ENCODE measurements at places on chromosomes 2 and 18. TPM values are rescaled to one million over a fixed set of nuclear protein-coding genes. Genes with fewer than 3 reads are reported as not detected.

GRCh38 chr18:63043516-63043915 is 276.1 kb downstream of the BCL2 start:
- peaks cover 7% of the 10 kb centered on the region for H3K4me1 ChIP-seq
- no peak overlapping the region for H3K27ac ChIP-seq
- no peak overlapping the region for H3K4me3 ChIP-seq
- no peak for DNase-seq

DNA sequence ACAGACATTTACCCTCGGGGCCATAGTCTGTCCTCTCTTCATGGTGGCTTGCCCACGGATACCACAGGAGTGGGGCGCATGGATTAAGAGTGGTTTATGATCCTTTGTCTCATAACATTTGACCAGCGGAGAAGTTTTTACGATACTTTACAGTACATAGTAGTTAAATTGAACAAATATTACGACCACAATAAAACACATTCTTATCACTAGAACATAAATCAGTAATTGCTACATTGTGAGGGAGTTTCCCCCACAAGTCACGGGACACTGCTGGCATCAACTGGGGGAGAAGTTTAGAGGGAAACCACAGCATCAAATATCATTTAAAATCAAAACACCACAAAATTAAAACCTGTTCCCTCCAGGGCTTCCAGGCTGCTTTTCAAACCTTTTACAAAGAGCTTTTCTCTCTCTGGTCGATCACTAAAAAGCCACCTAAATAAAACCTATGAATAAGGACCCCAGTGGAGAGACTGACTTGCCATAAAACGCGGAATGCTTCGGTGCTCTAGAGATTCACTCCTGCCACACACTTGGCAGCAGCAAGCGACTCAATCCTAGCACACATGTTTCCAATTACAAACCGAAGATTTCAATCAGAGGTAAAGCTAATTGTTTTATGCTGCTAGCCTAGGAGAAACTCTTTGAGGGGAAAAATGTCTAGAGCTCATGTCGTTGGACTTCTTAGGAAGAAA is 173.7 kb upstream of the HNRNPA3 start:
- H3K4me3 ChIP-seq = no peak overlapping the region
- no peaks in the 10 kb centered on the region for H3K36me3 ChIP-seq
- no peak overlapping the region for H3K27ac ChIP-seq
- DNase-seq = no peak
- no peaks in the 10 kb centered on the region for H3K27me3 ChIP-seq
- 0 out of 2 replicates have a peak, but pooled peaks cover 2% of the 10 kb centered on the region for H3K4me1 ChIP-seq

The COQ10B gene
- total RNA-seq = 17.7 TPM

GRCh38 chr2:172038604-172039003 is 38.9 kb downstream of the METAP1D start:
- no peak overlapping the region for H3K4me3 ChIP-seq
- no peak for DNase-seq
- H3K27me3 ChIP-seq = no peaks in the 10 kb centered on the region
- H3K4me1 ChIP-seq = no peaks in the 10 kb centered on the region
- H3K36me3 ChIP-seq = no peaks in the 10 kb centered on the region

DNA sequence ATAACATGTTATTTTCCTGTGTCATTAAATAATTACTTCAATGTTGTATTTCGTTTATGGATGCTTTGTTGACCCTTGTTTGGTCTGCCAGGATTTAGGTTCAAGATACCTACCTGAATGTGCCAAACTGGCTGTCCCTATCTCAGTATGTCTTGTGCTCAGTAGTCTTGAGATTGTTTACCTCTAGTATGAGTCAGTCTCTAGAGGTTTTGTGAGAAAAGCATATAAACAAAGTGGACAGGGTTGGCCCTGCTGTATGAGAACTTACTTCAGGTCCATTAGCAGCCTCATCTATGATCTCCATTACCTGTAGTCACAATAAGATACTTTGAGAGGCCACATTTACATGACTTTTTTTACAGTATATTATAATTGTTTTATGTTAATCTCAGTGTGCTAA is 17.8 kb downstream of the DDX18 start:
- peaks cover 5% of the 10 kb centered on the region for H3K27me3 ChIP-seq
- no peak overlapping the region for H3K27ac ChIP-seq
- peaks cover 7% of the 10 kb centered on the region for H3K4me1 ChIP-seq
- H3K4me3 ChIP-seq = no peak overlapping the region
- peaks cover 54% of the 10 kb centered on the region for H3K36me3 ChIP-seq

The FRZB gene
- total RNA-seq = 1.5 TPM

DNA sequence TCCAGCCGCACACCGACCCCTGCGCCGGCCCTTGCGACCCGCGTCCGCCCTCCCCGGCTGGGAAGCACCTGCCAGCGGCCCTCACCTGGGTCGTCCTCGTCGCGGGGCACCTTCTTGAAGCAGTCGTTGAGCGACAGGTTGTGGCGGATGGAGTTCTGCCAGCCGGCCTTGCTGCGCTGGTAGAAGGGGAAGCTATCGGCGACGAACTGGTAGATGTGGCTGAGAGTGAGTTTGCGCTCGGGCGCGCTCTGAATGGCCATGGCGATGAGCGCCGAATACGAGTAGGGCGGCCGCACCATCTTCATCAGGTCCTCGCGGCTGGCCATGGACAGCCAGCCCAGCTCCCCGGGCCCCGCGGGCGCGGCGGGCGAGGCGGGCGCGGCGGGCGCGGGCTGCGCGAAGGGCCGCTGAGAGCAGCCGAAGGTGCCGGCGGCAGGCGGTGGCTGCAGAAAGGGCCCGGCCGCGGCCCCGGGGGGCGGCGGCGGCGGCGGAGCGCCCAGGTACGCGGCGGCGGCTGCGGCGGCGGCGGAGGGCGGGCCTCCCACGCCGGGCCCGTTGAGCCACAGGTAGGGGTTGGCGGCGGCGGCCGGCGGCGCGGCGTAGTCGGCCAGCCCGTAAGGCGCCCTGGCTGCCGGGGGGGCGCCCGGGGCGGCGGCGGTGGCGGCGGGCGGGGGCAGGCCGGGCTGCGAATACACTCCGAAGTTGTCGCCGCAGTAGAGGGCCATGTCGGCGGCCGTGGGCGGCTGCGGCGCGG is 505 bp downstream of the FOXI3 start:
- no peak overlapping the region for H3K27ac ChIP-seq
- H3K4me3 ChIP-seq = peak overlapping the region; percentile 82
- peaks cover 19% of the 10 kb centered on the region for H3K36me3 ChIP-seq
- peak; percentile 47 for DNase-seq
- H3K27me3 ChIP-seq = peaks cover 36% of the 10 kb centered on the region

The DSC2 gene
- 29.8 TPM for total RNA-seq

- no peak overlapping the region for H3K27ac ChIP-seq
- DNase-seq = no peak
- H3K36me3 ChIP-seq = no peaks in the 10 kb centered on the region
- no peaks in the 10 kb centered on the region for H3K4me1 ChIP-seq
- peaks cover 8% of the 10 kb centered on the region for H3K27me3 ChIP-seq
- H3K4me3 ChIP-seq = no peak overlapping the region
Measured at GRCh38 chr2:219428469-219428868, 6.2 kb upstream of the SPEG start.

DNA sequence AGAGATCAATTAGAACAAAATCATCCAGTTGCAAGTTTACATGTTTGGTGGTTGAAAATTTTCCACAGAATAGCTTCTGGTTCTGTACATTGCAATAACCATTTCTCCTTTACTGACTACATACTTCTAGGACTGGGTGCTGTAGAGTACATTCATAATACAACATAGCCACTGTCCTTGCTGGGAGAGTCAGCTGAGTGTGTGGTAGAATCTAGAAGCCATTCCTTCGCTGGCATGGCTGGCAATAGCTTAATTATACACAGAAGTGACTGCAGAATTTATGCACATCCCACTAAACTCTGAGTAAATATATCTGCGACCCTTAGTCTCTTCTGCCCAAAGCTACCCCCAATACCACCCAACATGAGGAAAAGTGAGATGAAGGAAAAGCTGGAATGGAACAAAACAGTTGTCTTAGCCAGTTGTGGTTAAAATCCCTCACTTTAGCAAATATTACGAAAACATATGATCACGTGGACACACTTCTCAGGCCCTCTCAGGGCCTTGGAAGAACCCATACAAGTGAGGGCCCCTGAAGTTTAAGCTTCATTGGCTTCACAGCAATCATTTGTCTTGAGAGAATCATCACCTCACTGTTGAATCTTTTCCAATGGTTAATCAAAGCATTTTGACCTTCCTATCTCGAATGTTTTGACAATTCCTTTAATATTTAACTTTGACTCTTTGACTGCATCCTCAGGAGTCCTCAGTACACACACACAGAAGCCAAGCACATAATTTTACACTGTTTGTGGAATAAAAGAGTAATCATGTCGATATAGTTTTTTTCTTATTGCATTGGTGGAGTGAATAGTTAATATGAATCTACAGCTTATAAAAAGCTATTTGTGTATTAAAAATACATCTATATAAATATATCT is 225.1 kb downstream of the ZNF385B start:
- H3K27ac ChIP-seq = no peak overlapping the region
- DNase-seq = no peak
- H3K4me3 ChIP-seq = no peak overlapping the region
- no peaks in the 10 kb centered on the region for H3K4me1 ChIP-seq

DNA sequence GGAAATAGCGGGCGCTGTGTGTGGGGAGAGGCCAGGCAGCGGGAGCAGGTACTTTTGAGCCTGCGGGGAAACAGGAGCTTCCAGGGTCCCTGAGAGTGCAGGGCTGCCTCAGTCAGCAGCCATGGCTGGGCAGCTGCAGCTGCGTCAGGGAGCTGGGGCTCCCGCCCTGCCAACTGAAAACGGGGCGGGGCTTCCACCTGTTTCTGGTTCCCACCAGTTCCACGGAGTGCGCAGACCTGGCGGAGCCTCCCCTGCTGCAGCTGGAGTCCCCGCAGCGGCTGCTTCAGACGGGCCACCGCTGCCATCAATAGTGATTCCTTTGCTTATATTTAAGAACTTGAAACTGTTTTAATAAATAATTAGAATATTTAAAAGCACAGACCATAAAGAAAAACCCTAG is 30.6 kb upstream of the RPRM start:
- peaks cover 11% of the 10 kb centered on the region for H3K4me1 ChIP-seq
- H3K4me3 ChIP-seq = 0 out of 2 replicates have a peak overlapping the region, but pooled peaks have one; percentile 3
- H3K36me3 ChIP-seq = peaks cover 26% of the 10 kb centered on the region
- DNase-seq = peak; percentile 81

DNA sequence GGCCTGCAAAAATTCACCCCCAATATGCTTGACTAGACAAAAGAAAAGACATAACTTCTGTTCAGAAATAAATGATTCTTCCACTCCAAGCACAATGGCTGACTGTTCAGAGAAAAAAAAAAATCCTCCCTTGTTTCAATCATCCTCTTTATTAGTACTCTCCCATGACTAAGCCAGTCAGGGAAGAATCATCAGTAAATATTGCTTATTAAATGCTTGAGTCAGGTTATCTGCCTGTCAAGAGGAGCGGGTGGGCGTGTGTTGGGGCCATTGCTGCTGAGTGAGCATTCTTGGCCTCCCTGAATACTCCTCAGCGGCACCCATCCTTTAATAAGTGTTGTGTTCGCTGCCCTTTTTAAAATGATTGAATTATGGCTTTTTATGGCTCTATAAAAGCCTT is 1334.8 kb upstream of the CELF4 start:
- no peak overlapping the region for H3K4me3 ChIP-seq
- H3K36me3 ChIP-seq = no peaks in the 10 kb centered on the region
- H3K27me3 ChIP-seq = no peaks in the 10 kb centered on the region
- H3K4me1 ChIP-seq = peaks cover 9% of the 10 kb centered on the region

DNA sequence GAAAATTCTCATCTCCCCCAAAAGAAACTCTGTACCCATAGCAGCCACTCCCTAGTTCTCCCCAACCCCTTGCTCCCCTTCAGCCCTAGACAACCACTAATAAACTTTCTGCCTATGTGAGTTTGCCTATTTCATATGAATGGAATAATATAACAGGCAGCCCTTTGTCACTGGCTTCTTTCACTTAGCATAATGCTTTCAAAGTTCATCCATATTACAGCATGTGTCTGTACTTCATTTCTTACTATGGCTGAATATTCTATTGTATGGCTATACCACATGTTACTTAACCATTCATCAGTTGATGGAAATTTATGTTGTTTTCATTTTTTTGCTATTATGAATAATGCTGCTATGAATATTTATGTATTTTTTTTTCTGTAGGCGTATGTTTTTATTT is 442.9 kb downstream of the SLC4A3 start:
- no peak overlapping the region for H3K27ac ChIP-seq
- no peak overlapping the region for H3K4me3 ChIP-seq
- no peak for DNase-seq
- H3K27me3 ChIP-seq = no peaks in the 10 kb centered on the region

GRCh38 chr2:172775319-172775718 is 39.7 kb downstream of the RAPGEF4 start:
- no peaks in the 10 kb centered on the region for H3K27me3 ChIP-seq
- no peak overlapping the region for H3K27ac ChIP-seq
- no peak overlapping the region for H3K4me3 ChIP-seq
- no peaks in the 10 kb centered on the region for H3K36me3 ChIP-seq

GRCh38 chr2:46001741-46002506 is 295.3 kb upstream of the EPAS1 start:
- no peaks in the 10 kb centered on the region for H3K36me3 ChIP-seq
- 0 out of 2 replicates have a peak, but pooled peaks cover 3% of the 10 kb centered on the region for H3K4me1 ChIP-seq
- H3K27me3 ChIP-seq = no peaks in the 10 kb centered on the region
- H3K27ac ChIP-seq = no peak overlapping the region
- DNase-seq = no peak

DNA sequence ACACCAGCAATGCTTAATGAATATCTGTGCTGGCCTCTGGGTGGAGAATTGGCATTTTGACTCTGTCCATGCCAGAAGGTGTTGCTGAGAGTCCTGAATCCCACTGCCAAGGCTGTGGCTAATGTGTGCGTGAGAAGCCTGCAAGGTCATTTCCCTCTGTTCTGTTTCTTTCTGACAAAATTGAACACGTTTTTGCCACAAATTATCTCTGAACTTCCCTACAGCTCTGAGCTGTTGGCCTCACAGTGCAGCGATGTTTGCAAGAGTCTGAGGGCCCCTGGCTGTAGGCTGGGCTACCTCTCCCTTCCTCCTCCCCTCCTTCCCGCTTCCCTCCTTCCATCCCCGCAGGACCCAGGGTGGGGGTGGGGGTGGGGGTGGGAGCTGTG is 154.1 kb upstream of the HS6ST1 start:
- H3K36me3 ChIP-seq = peaks cover 25% of the 10 kb centered on the region
- no peaks in the 10 kb centered on the region for H3K27me3 ChIP-seq
- peaks cover 4% of the 10 kb centered on the region for H3K4me1 ChIP-seq
- H3K4me3 ChIP-seq = no peak overlapping the region
- H3K27ac ChIP-seq = no peak overlapping the region
- no peak for DNase-seq

DNA sequence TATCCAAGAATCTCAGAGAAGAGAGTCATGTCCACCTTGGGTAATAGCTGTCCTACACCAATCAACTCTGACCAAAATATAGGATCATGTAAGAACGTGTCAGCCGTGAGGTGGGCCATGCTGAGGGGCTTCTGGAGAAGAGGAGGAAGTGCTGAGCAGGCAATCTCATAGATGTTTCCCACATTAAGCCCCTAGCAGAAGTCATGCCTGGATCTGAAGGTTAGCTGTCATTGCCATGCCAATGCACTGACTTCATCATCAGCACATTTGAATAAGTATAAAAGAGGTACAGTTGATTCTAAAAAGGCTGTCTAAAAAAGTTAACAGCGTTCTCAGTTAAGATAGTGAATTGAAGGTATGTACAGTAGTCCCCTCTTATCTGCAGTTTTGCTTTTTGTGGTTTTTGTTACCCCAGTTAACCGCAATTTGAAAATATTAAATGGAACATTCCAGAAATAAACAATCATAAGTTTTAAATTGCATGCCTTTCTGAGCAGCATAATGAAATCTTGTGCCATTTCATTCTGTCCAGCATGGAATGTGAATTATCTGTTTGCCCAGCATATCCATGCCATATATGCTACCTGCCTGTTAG is 67.2 kb upstream of the TMEM17 start:
- H3K27ac ChIP-seq = no peak overlapping the region
- no peak overlapping the region for H3K4me3 ChIP-seq
- H3K36me3 ChIP-seq = no peaks in the 10 kb centered on the region
- peaks cover 29% of the 10 kb centered on the region for H3K27me3 ChIP-seq
- peaks cover 20% of the 10 kb centered on the region for H3K4me1 ChIP-seq
